ENCODE measurements at places on chromosomes 7 and 10.

DNA sequence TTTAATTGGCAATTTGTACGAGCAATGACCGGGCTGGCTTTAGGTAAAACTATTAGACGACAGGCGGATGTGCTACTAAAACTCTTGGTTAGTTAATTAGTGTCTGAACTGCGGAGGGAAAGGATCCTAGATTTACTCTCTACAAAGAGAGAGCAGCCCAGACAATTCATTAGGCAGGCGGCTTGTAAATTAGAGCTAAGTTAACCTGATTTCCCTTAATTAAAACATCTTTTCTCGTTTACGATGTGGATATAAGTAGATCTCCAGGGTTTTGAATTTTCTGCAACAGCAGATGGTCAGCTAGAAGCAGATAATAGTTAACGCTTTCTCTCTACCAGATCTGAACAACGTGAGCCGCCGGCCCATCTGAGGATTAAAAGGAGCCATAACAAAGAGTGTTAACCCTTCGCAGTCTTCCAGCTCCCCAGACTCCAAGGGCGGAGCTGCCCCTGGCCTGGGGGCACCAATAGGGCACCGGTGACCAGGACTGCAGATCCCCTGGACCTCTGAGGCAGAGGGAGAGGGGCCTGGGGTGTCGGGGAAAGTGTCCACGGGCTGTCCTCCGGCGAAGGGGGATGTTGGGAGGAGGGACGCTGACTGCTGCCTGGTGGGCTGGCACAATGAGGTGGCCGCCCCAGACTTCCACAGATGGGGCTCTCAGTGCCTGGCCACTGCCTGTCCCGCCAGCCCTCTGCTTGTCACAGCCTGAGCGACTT is 6.3 kb upstream of the UNCX start:
- no peak for DNase-seq

GRCh38 chr7:12239806-12240205 is 28.7 kb downstream of the TMEM106B start:
- DNase-seq: no peak

- no peak for DNase-seq
These were observed 220.0 kb downstream of the KIF20B start for GRCh38 chr10:89921403-89921802.

GRCh38 chr10:72104472-72105097 is 16.2 kb upstream of the SPOCK2 start:
- DNase-seq: peak; percentile 38

GRCh38 chr10:43772171-43772570 is 123.5 kb upstream of the ZNF32 start:
- no peak for DNase-seq
